BJ (cell line): ENCODE measurements at places on chromosomes 11 and 22.

GRCh38 chr11:23315286-23315685, 455.0 kb upstream of the CCDC179 start:
- DNase-seq = no peak

DNA sequence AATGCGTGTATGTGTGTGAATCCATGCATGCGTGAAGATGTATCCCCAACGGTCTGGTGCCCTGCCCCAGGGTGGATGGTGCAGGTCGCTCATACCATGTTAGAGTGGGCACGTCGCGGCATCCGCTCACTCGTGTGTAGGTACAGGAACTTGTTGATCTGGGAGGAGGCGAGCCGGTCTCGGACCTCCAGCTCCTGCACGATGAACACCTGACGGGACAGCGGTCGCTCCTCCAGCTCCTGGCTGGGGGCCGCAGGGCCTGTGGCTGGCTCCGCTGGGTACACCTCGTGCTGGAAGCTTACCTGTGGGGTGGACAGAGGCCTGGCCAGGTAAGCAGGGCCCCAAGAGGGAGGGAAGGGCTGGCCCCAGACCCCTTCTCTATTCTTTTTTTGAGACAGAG, 18.5 kb downstream of the ATG2A start:
- no peak for DNase-seq

DNA sequence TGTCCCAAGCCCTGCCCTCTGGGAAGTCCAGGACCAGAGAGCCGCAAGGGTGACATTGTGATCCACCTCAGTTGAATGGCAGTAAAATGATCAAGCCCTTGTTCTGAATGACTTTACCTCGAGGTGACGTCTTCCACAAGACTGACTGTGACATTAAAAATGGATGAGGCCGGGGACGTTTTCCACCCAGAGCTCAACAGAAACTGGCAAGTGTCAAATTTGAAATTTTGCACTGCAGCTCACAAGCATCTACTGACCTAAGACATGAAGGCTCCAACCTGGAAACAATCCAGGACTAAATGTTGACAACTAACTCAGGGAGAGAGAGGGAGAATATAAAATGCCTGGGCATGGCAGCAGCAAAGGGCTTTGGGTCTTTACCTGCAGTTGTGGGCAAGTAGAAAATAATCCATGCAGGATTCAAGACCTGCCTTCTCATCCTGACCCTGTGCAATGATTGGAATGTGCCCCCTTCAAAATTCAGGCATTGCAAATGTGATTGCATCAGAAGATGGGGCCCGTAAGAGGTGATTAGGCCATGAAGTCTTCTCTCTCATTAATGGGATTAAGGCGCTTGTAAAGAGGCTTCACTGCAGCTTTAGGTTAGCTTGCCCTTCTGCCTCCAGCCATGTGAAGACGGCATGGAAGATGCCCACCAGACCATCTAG, 33.6 kb upstream of the CLMP start:
- no peak for DNase-seq

DNA sequence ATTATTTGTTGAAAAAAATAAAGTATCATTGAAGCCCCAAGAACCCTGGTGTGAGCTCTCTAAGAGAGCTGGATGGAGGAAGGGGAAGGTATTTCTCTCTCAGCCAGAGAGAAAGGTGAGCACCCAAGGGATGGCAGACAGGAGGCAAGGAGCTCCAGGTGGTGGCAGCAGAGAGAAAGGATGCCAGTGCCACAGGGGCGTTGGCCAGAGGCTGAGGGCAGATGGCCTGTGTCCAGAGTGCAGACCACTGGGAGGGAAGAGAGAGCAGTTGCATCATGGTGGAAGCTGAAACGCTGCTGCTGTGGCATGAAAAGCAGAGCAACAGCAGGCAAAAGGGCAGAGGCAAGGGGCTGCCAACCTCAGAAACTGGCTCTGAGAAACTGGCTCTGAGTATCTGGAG, 8.5 kb downstream of the SPON1 start:
- DNase-seq = no peak

DNA sequence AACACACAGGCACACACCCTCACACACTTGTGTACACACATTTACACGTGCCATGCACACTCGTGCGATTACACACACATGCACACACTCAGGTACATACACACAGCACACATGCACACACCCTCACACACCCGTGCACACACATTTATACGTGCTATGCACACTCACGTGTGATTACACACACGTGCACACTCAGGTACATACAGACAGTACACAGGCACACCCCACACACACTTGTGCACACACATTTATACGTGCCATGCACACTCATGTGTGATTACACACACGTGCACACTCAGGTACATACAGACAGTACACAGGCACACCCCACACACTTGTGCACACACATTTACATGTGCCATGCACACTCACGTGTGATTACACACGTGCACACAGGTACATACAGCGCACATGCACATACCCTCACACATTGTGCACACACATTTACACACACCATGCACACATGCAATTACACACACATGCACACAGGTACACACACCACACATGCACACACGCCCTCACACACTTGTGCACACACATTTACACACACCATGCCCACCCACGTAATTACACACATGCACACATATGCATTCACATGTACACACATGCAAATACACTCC, 4.6 kb downstream of the IFITM10 start:
- DNase-seq = no peak

- no peak for DNase-seq
These were observed 11.3 kb upstream of the NFAM1 start for GRCh38 chr22:42443240-42444076.

DNA sequence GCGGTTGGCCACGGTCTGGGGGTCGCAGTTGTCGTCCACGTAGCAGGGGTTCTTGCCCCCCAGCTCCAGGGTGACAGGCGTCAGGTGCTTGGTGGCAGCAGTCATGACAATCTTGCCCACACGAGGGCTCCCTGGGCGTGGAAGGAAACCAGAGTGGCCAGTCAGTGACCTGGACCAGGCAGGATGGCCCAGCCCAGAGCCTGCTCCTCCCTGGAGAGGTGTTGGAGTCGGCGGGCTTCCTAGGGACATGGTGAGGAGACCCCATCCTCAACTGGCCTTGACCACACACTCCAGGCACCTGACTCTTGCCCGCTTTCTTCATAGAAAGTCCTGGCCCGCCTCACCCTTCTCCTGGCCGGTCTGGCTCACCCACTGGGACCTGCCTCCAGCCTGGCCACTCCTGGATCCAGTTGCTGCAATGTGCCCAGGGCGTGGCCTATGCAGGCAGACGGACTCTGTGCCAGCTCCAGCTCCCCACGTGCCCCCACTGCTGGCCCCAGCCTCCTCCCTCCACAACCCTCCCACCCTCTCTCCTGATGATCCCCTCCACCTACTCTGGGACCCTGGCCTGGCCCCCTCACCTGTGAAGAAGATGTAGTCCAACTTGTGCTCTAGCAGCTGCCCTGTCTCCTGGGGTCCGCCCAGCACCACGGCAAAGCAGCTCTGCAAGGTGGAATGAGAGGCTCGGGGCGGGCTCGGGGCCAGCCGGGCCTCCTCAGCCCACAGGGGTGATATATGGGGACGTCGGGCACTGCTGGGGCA, 8.7 kb downstream of the ALDH3B2 start:
- no peak for DNase-seq

DNA sequence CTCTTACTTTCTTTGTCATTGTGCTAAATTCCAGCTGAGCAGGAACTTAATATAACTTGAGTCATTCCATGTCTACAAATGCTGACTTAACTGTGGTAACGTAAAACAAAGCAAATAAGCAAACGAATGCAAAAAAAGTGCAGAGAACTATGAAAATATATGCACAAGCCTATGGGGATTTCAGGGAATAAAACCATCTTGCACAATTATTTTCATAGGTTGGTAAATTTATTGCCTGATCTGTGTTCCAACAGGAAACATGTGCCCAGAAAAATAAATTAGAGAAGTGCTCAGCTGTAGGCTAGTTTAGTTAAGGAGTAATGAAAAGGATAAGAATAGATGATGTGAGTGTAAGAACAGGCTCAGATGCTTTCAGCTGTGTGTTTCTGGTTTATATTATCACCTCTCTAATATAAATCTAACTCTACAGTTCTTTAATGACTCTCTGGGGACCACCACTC, 1169.3 kb downstream of the LRRC4C start:
- DNase-seq = no peak

DNA sequence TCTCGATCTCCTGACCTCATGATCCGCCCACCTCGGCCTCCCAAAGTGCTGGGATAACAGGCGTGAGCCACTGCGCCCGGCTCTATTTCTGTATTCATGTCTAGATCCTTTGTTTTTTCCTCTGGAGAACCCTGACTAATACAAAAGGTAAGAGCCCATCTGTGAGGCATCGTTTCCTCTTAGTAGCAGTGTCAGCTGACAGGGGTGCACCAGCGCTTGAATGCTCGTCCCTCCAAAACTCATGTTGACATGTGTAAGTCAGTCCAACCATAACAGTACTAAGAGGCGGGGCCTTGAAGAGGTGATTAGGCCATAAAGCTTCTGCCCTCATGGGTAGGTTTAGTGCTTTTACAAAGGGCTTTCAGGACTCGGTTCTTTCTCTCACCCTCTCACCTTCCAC, 470.1 kb upstream of the B3GAT1 start:
- DNase-seq = no peak

- DNase-seq = no peak
These were observed 11.3 kb downstream of the MYBPC3 start for GRCh38 chr11:47340980-47341775.

GRCh38 chr11:18791969-18792628, 501 bp upstream of the PTPN5 start:
- no peak for DNase-seq
